ENCODE measurements at places on chromosomes 13 and 19.

DNA sequence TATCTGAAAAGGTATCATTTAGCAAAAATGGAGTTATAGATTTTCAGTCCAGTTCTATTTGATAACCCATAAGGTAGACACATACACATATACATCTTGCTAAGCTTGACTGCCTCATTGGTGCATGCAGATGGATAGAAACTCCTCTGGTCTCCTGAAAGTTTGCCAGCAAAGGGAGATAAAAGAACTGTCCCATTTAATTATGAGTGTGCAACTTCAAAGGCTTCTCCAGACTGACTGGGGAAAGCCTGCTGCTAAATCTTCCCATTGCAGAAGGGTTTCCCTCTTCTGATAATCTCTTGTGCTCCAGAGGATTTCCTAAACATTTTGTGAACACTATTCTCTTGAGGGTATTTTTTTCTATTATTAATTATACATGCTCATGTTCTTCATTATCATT lies 131.9 kb downstream of the ITGBL1 start:
- peaks cover 32% of the 10 kb centered on the region for H3K4me1 ChIP-seq
- H3K4me3 ChIP-seq: no peak overlapping the region
- no peaks in the 10 kb centered on the region for H3K27me3 ChIP-seq
- H3K36me3 ChIP-seq: peaks cover 32% of the 10 kb centered on the region
- peak overlapping the region; percentile 37 for H3K27ac ChIP-seq
- DNase-seq: no peak

DNA sequence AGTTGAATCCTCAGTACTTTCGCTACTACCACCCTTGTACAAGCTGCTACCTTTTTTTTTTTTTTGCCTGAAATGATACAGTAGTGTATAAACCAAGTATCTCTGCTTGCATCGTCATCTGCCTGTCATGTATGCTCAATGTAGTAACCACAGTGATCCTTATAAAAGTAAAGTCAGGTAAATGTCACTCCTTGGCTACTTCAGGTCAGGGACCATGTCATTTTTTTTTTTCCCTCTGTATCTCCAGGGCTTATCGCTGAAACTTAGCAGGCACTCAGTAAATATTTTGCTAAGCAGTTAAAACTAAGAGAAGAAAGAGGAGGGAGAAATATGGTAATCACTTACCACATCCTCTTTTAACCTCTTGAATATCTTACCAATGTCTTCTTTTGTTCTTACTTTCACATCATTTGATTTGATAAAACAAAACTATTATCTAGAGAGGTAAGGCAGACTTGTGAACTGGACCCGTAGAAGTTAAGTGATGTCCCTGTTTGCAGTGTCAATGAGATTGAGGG lies 96.8 kb upstream of the KLF12 start:
- H3K36me3 ChIP-seq: peaks cover 13% of the 10 kb centered on the region
- H3K4me1 ChIP-seq: peaks cover 6% of the 10 kb centered on the region
- no peak for DNase-seq
- no peak overlapping the region for H3K4me3 ChIP-seq
- H3K27me3 ChIP-seq: no peaks in the 10 kb centered on the region

- peaks cover 25% of the 10 kb centered on the region for H3K4me1 ChIP-seq
- peaks cover 5% of the 10 kb centered on the region for H3K36me3 ChIP-seq
- no peak overlapping the region for H3K4me3 ChIP-seq
- H3K27me3 ChIP-seq: peaks cover 1% of the 10 kb centered on the region
- H3K27ac ChIP-seq: no peak overlapping the region
- DNase-seq: no peak
Measured at GRCh38 chr19:55246462-55247451, 12.1 kb downstream of the PPP6R1 start.

DNA sequence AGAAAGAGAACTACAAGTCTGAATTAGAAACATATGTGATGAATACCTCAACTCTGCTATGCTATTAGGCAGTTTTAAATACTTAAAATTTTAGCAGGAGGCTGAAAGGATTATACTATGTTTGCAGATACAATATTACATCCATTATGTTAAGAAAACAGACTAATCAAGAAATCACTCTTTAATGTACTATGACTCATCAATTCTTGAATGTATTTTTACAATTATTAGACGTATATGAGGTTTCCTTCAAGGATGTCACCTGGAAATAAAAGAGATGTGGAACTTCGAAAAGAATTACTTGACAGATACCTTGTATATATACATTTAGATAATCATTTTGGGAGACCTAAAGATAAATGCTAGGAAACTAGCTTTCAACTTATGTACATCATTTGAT lies 835.6 kb upstream of the MIR17HG start:
- H3K27me3 ChIP-seq: no peaks in the 10 kb centered on the region
- DNase-seq: no peak
- no peaks in the 10 kb centered on the region for H3K36me3 ChIP-seq
- peaks cover 21% of the 10 kb centered on the region for H3K4me1 ChIP-seq

DNA sequence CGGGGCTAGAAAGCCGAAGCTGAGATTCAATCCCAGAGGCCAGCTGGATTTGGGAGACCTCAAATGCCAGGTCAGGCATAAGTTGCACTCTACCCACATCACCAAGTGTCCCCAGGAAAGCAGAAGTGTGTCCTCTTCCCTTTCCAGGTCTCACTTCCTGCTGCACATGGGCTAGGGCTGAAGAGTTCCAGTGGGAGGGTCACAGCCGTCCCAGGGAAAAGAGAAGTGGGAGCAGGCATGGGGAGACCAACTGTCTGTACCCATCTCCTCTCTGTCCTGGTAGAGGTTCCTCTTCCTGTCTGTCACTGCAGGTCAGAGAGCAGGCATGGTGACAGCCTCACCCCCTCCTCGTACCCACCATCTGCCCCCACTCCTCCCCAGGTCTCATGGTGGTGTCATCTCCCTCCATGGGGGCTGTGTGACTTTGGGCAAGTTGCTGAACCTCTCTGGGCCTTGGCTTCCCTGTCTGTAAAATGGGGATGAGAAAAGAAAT lies 14.8 kb downstream of the AXL start:
- H3K27me3 ChIP-seq: peaks cover 13% of the 10 kb centered on the region
- H3K27ac ChIP-seq: peak overlapping the region; percentile 56
- peaks cover 20% of the 10 kb centered on the region for H3K36me3 ChIP-seq
- no peaks in the 10 kb centered on the region for H3K4me1 ChIP-seq

DNA sequence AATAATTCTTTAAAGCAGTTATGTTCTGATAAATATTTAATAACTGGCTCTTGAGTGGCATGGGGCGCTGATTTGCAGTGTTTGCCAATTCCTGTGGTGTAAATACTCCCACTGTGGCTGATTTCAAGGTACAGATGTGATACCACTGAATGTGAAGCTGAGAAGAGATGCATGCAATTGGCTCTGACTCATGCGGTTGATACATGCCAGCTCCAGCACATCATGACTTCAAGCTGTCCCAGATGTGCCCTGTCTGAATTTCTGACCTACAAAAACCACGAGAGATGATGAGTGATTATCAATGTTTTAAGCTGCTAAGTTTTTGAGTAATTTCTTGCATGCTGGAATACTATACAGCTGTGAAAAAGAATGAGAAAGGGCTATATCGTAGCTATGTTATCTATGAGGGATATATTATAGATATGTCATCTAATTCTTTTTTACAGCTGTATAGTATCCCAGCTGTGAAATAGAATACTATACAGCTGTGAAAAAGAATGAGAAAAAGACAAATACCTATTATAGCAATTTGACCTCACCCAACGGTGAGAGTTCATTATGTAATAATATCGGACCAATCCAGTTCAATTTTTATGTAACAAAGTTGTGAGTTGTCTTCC lies 7.6 kb upstream of the ACSBG2 start:
- no peak overlapping the region for H3K4me3 ChIP-seq
- no peaks in the 10 kb centered on the region for H3K36me3 ChIP-seq
- H3K4me1 ChIP-seq: no peaks in the 10 kb centered on the region
- peaks cover 5% of the 10 kb centered on the region for H3K27me3 ChIP-seq

DNA sequence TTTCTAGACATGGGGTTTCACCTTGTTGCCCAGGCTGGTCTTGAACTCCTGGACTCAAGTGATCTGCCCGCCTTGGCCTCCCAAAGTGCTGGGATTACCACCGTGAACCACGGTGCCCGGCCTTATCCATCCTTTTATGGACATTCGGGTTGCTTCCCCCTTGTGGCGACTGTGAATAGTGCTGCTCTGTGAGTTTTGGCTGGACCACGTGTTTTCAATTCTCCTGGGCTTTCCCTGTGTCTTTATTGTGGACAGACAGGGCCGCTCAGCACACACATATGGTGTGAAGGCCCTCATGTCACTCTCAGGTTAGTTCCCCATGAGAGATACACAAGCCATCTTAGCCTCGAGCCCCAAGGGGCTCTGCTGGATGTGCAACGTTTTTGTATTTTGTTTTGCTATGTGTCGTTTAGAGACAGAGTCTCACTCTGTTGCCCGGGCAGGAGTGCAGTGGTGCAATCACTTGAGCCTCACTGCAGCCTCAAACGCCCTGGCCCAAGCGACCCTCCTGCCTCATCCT lies 40.5 kb downstream of the MAU2 start:
- no peaks in the 10 kb centered on the region for H3K36me3 ChIP-seq
- H3K4me3 ChIP-seq: no peak overlapping the region
- H3K27ac ChIP-seq: peak overlapping the region; percentile 68
- peak; percentile 79 for DNase-seq
- peaks cover 14% of the 10 kb centered on the region for H3K4me1 ChIP-seq
- H3K27me3 ChIP-seq: peaks cover 1% of the 10 kb centered on the region

- H3K4me3 ChIP-seq: no peak overlapping the region
- no peaks in the 10 kb centered on the region for H3K27me3 ChIP-seq
- H3K27ac ChIP-seq: no peak overlapping the region
- H3K36me3 ChIP-seq: no peaks in the 10 kb centered on the region
Measured at GRCh38 chr13:71912524-71912923, 45.5 kb upstream of the DACH1 start.

GRCh38 chr13:28658539-28658795 lies 463 bp upstream of the POMP start:
- no peak for DNase-seq
- H3K27ac ChIP-seq: peak overlapping the region; percentile 86
- H3K4me1 ChIP-seq: peaks cover 67% of the 10 kb centered on the region
- H3K27me3 ChIP-seq: no peaks in the 10 kb centered on the region
- peaks cover 47% of the 10 kb centered on the region for H3K36me3 ChIP-seq

GRCh38 chr13:98650396-98651107 lies 73.6 kb upstream of the STK24 start:
- H3K27ac ChIP-seq: no peak overlapping the region
- peaks cover 2% of the 10 kb centered on the region for H3K27me3 ChIP-seq
- DNase-seq: no peak
- no peaks in the 10 kb centered on the region for H3K4me1 ChIP-seq
- H3K36me3 ChIP-seq: no peaks in the 10 kb centered on the region

DNA sequence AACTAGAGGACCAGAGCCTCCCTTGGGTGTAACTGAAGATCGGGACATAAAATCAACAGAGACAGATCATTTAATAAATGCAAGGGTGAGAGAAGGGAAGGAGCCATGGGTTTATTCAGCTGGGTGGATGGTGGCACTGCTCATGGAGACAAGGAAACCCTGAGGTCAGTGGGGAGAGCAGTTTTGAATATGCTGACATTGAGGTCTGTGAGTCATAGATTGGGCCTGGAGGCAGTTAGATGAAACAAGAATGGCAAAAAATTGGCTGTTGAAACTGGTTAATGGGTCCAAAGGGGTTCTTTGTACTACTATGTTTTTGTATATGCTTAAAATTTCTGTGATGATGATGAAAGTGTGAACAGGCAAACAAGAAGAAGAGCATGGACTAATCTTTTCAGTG lies 5.1 kb upstream of the GTF3A start:
- H3K4me3 ChIP-seq: no peak overlapping the region
- H3K4me1 ChIP-seq: peaks cover 13% of the 10 kb centered on the region
- peaks cover 25% of the 10 kb centered on the region for H3K27me3 ChIP-seq
- H3K36me3 ChIP-seq: no peaks in the 10 kb centered on the region

- H3K27me3 ChIP-seq: no peaks in the 10 kb centered on the region
- no peak overlapping the region for H3K4me3 ChIP-seq
- DNase-seq: no peak
- H3K36me3 ChIP-seq: peaks cover 11% of the 10 kb centered on the region
- no peaks in the 10 kb centered on the region for H3K4me1 ChIP-seq
Measured at GRCh38 chr19:56750658-56751057, 79.1 kb upstream of the ZNF835 start.

DNA sequence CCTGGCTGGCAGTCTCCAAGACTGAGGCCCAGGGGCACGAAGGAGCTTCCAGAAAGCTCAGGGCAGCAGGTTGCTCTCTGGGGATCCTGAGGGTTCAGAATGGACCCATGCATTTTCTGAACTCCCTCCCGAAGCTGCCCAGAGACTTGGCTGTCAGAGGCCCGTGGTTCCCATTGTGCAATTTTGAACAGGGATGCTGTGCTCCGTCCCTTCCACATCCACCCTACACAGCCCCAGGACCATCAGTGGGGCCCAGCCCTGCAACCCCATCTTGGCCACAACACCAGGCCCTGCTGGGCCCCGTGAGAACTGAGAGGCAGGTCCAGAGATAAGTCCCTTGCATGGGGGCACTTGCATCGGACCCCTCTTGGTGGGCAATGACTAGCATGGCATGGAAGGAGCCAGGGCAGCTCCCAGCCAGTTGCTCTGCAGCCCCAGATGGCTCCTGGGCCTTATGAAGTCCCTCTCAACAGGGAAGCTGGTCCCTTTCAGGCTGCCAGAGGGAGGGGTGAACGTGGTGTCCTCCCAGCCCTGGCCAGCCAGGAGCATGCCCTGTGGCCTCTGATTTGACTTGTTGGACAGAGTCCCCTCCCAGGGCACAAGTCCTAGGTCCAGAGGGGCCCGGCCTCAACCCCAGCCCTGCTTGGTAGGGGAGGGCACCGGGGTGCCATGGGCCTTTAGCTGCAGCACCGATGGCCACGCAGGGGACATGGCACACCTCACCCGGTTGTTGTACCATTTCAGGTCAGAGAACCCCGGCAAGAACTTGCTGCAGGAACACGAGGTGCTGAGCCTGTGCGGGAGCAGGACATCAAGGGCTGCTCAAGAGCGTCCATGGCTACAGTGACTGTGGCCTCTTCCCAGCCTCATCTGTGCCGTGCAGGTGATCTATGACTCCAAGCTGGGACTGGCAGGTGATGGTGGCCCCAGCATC lies 17.3 kb upstream of the ZNF14 start:
- H3K36me3 ChIP-seq: 0 out of 2 replicates have a peak, but pooled peaks cover 10% of the 10 kb centered on the region
- no peak overlapping the region for H3K27ac ChIP-seq
- DNase-seq: no peak
- H3K4me3 ChIP-seq: no peak overlapping the region
- H3K27me3 ChIP-seq: no peaks in the 10 kb centered on the region

DNA sequence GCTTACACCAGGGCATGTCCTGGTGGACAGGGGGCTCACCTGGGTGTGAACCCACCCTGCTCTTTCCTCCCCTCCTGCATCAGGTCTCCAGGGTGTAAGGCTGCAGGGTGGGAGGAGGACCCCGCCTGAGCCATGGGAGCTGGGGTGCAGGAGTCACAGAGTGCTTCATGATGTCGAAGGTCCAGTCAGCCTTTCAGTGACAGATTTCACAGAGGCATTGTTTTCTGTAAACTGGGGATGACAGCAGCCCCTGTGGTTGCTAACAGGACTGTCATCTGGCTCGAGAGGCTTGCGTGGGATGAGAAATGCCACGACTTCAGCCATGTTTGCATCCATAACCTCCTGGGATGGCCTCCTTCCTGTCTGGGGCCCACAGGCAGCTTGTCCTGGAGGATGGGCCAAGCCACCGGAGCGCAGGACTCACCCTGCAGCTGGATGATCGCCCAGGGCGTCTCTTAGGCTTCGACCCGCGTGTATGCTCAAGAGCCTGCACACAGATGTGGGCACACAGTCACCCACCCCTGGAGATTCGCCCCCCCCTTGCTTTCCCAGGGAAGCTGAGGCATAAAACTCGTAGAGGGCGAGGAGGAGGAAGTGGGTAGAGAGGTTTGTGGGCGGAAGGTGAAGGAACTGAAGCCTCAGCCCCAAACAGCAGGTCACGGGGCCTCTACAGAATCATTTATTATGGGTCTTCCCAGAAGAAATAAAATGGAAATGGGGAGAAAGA lies 4.9 kb downstream of the NANOS3 start:
- H3K4me1 ChIP-seq: peaks cover 20% of the 10 kb centered on the region
- H3K36me3 ChIP-seq: no peaks in the 10 kb centered on the region
- peak; percentile 38 for DNase-seq
- peaks cover 2% of the 10 kb centered on the region for H3K27me3 ChIP-seq
- H3K4me3 ChIP-seq: no peak overlapping the region

Data from HFFc6 (cell line).